ENCODE measurements at places on chromosomes 12 and 14. TPM values are rescaled to one million over a fixed set of nuclear protein-coding genes. Genes with fewer than 3 reads are reported as not detected.

- no peaks in the 10 kb centered on the region for H3K4me1 ChIP-seq
- no peak overlapping the region for H3K4me3 ChIP-seq
- no peak for DNase-seq
- no peaks in the 10 kb centered on the region for H3K36me3 ChIP-seq
- peaks cover 28% of the 10 kb centered on the region for H3K27me3 ChIP-seq
Measured at GRCh38 chr12:124254126-124254525, 40.8 kb upstream of the RFLNA start.

DNA sequence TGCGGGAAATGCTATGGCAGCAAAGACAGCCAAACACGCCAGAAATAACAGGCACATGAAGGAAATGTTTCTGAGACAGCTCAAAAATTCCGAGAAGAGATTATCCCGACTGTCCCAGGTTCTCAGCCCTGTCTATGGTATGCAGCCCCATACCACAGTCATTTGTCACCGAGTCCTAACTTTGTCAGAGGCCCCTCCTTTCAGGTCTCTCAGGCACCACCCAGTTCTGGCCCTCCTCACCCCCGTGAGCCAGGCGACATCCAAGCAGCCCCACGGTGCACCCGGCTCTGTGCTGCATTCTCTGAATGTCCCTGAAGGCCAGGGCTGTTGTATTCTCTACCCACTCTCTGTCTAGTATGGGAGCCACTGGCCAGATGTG is 24.0 kb downstream of the SSH1 start:
- H3K4me1 ChIP-seq = peaks cover 64% of the 10 kb centered on the region
- H3K36me3 ChIP-seq = peaks cover 51% of the 10 kb centered on the region
- H3K27ac ChIP-seq = peak overlapping the region; percentile 85
- H3K4me3 ChIP-seq = peak overlapping the region; percentile 1

DNA sequence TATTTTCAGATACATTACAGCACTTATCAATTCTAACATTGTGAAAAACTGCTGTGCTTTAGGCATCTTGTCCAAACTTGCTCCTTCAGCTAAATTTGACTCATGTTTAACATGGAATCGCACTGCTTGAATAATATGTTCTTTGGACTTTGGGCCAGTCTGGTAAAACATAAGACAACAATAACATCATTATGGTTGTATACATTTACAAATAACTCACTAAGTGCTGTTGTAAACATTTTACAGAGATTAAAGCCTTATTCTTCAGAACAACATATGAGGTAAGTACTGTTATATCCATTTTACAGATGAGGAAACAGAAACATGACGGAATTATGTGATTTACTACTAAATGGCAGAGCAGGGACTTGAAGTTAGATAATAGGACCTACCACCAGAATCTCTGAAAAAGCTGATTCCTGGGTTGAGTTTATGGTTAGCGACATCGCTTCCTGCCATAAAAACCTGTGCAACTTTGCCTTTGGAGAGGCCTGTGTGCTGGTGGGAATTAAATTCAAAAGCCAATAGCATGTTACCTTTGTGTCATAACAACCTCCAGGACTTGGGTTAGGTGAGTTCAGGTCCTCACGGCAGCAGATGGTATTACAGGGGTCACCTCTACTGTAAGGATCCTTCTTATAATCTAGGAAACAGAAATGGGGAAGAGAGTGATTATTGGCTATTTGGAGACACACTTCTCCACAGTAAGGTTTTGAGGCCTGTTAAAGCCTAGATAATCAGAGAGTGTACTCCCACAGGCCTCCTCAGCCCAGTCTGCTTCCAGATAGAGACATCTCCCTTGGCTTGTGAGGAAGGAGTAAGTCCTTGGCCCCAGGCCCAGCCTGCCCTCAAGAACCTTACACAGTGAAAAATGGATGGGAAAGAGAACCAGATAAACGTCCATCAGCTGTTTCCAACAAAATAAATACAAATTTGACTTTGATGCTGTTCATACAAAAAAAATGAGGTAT is 61.8 kb downstream of the PLBD1 start:
- H3K4me1 ChIP-seq = no peaks in the 10 kb centered on the region
- H3K27me3 ChIP-seq = no peaks in the 10 kb centered on the region
- H3K36me3 ChIP-seq = no peaks in the 10 kb centered on the region
- no peak overlapping the region for H3K4me3 ChIP-seq
- no peak overlapping the region for H3K27ac ChIP-seq

GRCh38 chr12:33253178-33253577 is 186.4 kb downstream of the SYT10 start:
- H3K27ac ChIP-seq = no peak overlapping the region
- no peaks in the 10 kb centered on the region for H3K27me3 ChIP-seq
- DNase-seq = no peak
- H3K4me3 ChIP-seq = no peak overlapping the region
- H3K4me1 ChIP-seq = no peaks in the 10 kb centered on the region

DNA sequence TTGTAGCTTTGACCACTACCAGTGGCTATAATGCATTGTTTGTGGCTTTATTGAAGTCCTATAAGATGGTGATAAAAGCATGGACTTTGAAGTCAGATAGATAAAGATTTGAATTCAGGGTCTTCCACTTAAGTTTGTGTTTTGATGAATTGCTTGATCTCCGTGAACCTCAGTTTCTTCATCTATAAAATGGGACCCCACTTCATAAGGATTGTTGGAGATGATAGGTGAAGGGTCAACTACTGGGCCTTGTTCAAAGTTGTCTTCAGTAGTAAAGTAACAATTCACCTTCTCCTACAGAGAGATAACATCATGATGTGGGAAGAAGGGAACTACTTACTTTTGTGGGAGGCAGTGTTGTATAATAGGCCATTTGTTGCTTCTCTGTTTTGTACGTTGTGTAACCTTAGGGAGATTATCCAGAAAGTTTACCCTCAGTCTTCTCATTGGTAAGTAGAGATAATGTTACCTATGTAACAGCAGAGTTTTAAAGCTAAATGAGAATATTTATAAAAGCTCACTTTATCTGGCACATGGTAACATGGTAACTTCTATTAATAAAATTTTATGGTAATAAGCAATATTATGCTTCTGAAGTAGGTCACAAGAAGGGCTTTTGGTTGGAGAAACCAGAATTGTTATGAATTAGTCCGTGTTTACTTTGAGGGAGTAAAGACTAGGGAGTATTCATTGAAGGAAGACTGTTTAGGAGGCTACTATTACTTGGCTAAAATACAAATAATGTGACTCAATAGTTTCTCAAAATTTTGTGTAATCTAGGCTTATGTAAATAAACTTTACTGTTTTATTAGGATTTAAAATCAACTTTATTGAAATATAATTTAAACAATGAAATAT is 15.1 kb downstream of the ADIPOR2 start:
- no peak overlapping the region for H3K4me3 ChIP-seq
- no peaks in the 10 kb centered on the region for H3K27me3 ChIP-seq
- DNase-seq = no peak
- peaks cover 56% of the 10 kb centered on the region for H3K4me1 ChIP-seq
- H3K27ac ChIP-seq = no peak overlapping the region

DNA sequence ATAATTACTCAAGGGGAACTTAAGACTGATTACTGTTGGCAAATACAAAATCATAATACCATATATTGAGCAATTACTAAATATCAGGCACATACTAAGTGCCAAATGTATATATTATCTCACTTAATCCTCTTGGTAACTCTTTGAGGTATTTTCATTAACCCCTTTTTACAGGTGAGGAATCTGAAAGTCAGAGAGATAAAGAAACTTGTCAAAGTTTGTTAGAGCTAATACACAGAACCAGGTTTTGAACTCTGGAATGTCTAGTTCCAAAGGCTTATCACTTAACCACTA is 80.3 kb downstream of the LLPH start:
- H3K4me3 ChIP-seq = no peak overlapping the region
- H3K27me3 ChIP-seq = peaks cover 10% of the 10 kb centered on the region
- no peaks in the 10 kb centered on the region for H3K36me3 ChIP-seq

The DBX2 gene
- 0.15 TPM for total RNA-seq

The SLCO1B1 gene
- not detected for total RNA-seq
